ENCODE measurements at places on chromosomes 3 and 15.

- DNase-seq: no peak
These were observed 10.3 kb downstream of the ATP11B start for GRCh38 chr3:182803596-182803995.

GRCh38 chr15:39850436-39850835 is 67.8 kb upstream of the FSIP1 start:
- no peak for DNase-seq

DNA sequence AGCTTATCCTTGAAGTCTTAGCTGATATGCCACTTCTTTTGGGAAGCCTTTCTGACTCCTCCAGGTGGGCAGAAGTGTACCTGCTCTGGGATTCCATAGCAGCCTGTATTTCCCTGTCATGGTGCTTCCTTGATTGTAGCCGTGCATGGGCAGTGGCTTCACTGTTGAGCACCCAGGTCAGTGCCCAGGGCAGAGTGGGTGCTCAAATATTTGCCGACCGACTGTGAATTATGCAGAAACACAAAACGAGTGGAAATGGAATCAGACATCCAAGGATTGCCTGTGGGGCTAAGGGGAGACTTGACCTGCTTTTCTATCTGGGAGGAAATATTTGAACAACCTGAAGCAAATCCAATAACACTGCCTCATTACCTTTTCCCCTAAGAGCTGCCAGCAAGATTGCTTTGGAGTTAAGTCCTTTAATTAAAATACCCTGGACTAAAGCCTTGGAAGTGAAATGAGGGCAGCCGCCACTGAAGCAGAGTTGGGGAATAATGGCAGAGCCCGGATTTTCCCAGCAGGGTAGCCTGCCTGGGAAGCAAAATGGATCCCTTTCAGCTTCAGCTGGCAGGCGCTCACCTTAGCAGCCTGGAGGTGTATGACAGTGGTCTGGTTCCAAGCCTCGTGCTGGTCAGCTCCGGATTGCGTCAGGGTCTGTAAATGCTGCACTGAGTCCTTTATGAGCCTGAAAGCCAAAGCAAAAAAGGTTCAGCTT is 14.9 kb downstream of the ACOX2 start:
- DNase-seq: peak; percentile 63

GRCh38 chr3:170296703-170297102 is 60.8 kb upstream of the SKIL start:
- DNase-seq: no peak

- peak; percentile 57 for DNase-seq
These were observed 61.0 kb downstream of the WNT7A start for GRCh38 chr3:13818919-13819318.

GRCh38 chr3:4824926-4825325 is 154.3 kb upstream of the BHLHE40 start:
- no peak for DNase-seq

- DNase-seq: no peak
These were observed 11.9 kb downstream of the POMGNT2 start for GRCh38 chr3:43093974-43094373.

- no peak for DNase-seq
These were observed 6.7 kb downstream of the TADA3 start for GRCh38 chr3:9785602-9786001.

DNA sequence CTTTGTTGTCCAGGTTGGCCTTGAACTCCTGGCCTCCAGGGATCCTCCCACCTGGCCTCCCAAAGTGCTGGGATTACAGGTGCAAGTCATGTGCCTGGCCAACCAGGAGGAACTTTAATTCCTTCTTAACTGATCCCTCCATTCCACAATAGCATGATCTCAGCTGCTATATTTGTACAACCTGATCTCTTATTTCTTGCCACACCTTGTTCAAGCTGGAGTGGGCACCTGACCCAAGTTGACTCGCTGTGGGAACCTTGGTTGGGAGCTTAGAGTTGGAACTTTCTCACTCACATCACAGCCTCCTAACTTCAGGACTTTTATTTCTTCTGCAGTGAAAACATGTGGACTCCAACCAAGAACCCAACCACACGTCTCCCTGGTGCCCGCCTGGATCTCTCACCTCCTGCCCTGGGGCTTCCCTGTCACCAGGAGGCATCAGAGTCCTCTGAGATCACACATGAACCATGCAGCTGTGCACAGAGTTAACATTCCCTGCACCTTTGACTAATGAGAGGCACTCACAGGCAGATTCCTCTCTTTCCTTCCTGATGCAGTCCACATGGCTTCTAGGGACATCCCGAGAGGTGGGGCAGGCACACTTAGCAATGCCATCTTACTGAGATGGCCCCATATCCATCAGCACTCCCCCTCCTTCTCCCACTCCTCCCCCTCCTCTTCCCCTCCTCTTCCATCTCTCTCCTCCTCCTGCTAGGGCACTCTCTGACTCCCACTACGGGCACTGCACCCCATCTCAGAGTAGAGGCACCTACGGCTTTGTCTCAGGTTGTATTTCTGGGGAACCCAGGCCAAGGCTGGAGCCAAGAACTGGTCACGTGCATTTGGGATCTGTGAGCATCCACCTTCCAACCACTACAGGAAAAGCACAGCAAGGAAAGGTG is 9.7 kb upstream of the CYFIP1 start:
- no peak for DNase-seq

DNA sequence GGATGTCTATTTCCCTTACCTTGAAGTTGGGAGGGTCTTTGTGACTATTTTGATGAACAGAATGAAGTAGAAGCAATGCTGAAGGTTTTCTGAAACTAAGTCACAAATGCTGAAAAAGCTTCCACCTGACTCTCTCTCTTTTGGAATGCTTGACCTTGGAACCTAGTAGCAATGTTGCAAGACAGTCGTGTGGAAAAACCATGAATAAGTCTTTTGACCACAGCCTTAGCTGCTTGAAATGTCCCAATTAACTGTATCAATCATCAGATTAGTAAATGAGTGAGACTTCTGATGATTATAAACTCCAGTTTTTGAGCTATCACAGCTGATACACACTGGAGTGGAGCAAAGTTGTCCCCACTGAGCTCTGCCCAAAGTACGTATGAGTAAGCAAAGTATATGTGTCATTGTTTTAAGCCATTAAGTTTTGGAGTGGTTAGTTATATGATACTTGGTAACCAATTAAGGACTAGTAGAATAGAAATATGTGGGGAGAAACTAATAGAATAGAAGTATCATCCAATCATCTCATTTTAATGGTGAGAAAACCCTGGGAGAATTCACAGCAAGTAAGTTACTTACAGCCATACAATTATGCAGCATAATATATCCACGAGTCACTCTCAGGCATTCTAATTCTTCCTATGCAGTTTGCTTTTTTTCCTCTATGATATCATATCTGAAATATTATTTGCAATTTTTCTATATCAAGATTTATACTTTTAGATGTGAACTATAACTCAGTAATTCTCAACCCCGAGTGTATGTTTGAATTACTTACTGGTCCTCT is 1010.6 kb downstream of the ROBO2 start:
- DNase-seq: no peak

GRCh38 chr15:70763950-70764730 is 782 bp upstream of the UACA start:
- peak; percentile 47 for DNase-seq

- DNase-seq: no peak
These were observed 133.3 kb upstream of the CHL1 start for GRCh38 chr3:63095-63765.

GRCh38 chr3:74134831-74135230 is 479.6 kb downstream of the CNTN3 start:
- DNase-seq: no peak

DNA sequence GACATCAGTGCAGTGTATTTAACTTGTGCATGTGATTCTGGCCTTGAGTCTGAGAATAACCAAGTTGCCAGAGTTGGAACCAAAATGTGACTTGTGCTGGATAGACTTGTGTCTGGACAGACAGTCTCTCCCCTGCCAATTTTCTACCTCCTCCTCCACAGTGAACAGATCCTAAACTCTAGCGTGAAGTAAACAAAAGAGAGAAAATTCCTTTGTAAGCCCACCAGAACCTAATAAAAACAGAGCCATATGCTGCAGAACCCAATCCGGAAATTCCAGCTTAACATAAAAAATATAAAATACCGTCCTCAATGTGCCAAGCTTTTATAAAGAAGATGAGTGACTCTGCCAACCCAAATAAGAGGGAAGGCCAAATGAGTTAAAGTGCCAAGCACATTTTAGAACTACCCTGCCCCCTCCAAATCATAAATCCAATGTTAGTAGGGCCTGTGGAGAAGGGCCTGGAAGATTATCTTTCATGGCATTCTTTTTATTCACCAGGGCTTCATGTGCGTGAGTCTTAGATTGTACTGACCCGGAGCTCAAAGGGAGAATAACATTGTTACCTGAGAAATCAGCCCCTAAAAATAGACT is 344.6 kb upstream of the PROK2 start:
- DNase-seq: no peak

- DNase-seq: no peak
These were observed 5.7 kb upstream of the IL16 start for GRCh38 chr15:81190922-81191507.

DNA sequence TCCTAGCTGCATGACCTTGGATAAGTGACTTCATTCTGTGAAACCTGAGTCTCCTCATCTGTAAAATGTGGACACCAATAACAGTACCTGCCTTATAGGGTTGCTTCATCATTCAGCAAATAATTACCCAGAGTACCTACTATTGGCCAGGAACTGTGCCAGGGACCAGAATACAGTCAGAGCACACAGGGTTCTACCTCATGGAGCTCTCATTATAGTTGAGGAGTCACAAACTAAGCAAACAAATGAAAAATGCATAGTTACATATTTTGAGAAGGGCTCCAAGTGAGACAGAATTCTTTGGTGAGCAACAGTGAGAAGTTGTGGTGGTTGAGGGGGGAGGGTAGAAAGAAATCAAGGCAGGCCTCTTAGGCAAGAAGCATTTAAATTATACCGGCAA is 308.6 kb upstream of the WNT5A start:
- DNase-seq: no peak

- DNase-seq: peak; percentile 20
These were observed 42.9 kb downstream of the SIDT1 start for GRCh38 chr3:113575206-113575605.

DNA sequence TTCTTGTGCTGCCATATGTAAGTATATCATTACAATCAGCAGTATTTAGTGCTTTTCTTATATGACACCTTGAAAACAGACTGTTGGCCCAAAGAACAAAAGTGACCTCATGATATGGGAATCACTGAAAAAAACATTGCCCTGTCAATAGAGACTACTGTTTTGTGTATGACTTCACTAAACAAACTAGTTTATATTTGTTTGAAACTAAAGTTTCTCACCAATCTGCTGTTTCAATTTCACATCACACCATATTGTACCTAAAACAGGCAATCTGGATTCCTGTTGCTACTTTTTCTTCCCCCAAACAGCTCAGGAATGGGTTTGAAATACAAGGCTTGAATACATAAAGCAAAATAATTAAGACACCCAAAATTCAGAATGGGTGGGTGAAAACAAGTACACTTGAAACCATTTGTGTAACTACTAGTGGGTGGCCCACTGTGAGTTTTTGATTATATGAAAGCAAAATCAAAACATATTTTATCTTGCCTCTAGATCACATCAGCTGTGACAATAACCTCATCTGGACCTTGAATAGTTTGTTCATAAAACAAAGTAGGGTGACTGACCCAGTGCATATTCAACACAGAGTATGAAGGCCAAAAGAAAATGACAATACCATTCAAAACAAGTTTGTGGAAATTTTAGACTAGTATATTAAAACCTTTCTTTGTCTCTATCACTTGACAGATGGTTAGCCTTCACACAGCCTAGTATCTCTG is 5.9 kb downstream of the ZBTB20 start:
- no peak for DNase-seq

- no peak for DNase-seq
These were observed 165.0 kb downstream of the XXYLT1 start for GRCh38 chr3:195105841-195106417.

- no peak for DNase-seq
These were observed 52.4 kb downstream of the DRD3 start for GRCh38 chr3:114126461-114126860.

DNA sequence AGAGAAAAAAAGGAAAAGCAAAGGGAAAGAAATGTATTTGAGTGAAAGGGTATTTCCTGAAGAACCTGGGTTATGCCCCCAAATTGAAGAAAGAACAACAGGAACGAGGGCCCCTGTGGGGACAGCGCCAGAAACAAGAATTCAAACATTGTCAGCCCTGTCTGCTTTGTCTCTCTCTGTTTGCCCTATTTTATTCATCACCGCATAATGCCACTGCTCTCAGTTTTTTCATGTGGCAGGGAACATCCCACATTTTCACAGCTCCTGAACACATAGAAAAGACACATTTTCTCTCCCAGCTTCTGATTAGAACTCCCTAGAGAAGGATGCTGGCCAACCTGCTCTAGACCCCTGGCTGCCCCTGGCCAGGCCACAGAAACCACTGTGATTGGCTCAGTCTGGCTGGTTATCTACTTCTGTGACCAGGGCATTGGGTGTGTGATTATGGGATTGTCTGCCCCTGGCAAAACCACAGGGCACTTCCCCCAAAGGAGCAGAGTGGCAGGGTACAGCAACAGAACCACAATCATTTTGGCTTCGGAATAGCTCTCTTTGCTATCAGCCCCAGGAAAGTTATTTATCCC is 31.3 kb upstream of the CCDC54 start:
- no peak for DNase-seq

- no peak for DNase-seq
These were observed 48.7 kb downstream of the ETV5 start for GRCh38 chr3:186060222-186060621.

DNA sequence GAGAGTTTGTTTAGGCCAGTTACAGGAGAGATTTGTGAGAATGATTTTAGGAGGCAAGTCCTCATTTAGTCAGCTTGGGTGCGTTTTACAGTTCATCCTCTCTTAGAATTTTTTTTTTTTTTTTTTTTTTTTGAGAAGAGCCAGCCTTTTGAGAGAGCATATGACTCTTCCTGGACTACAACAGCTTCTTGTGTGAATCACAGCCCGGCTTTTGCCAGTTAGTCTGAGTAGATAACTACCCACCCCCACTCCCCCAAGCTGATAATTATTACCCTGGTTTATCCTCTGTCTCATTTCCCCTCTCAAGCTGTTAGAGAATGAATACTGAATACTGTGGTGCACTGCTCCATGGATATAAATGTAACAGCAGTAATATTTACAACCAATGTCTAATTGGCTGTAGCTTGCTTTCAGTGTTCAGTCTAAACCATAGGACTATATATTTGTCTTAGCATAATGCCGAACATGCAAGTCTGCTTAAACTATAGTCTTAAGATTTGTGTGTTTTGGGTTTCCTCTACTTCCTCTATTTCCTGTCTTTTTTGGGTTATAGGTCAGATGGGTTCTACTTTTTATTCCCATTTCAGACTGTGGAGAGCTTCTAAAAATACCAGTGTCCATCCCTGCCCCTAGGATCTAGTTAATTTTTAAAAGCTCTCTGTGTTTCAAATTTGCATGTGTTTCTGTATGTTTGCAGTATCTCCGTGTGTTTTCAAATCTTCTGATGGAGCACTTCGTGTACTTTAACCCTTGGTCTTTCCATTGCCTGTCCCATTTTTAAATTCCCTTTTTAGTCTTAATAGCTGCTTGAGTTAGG is 8.0 kb downstream of the CHD2 start:
- DNase-seq: no peak

DNA sequence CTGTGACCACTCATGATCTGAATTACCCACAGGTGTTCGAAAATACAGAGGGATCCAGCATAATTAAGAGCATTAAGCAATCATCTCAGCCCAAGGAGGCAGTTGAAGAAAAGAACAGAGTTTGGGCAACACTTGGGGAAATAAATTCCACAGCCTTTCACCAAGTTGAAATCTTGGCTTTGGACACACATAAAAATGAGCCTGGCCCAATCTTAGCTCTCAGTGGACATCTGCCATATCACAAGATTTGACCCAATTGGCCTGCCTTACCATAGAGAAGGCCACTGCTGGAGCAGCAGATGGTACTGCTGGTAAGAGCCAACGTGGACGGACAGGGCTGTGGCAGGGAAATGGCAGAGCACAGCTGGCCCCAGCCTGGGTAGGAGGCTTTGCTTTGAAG is 13.0 kb downstream of the FOXP1 start:
- DNase-seq: no peak
